ENCODE measurements at places on chromosomes 3 and 15. TPM values are rescaled to one million over a fixed set of nuclear protein-coding genes. Genes with fewer than 3 reads are reported as not detected.

Gene GAP43
- total RNA-seq = 4.3 TPM

Gene PSMD2
- 108 TPM for total RNA-seq

Gene GRM7
- total RNA-seq = 0.04 TPM

- DNase-seq = peak; percentile 38
Observed at GRCh38 chr3:139716908-139717485, 39.2 kb upstream of the NMNAT3 start.

DNA sequence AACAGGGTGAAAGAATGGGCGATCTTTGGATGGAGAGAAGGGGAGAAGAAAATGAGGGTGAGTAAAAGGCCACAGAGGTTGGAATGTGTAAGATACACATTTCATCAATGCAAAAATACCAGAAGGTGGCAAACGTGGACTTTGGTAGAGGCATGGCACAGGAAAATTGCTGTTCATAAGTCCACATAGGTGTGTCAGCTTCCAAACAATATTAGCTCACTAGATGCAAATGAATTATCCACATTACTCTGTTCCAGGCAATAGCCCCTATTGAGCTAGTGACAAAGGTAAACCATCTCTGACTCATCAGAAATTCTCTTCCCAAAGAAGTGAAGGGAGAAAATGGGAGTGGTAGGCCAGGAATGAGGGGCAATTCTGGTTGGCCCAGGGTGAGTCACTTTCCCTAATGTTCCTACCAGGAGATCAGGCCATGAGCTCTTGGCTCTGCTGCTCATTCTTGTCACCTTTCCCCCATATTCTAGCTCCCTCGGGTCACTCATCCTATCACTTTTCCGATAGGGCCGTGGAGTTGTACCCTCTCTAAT is 19.9 kb downstream of the ACKR2 start:
- no peak for DNase-seq

- no peak for DNase-seq
Observed at GRCh38 chr3:88324788-88325187, 175.0 kb downstream of the C3orf38 start.

DNA sequence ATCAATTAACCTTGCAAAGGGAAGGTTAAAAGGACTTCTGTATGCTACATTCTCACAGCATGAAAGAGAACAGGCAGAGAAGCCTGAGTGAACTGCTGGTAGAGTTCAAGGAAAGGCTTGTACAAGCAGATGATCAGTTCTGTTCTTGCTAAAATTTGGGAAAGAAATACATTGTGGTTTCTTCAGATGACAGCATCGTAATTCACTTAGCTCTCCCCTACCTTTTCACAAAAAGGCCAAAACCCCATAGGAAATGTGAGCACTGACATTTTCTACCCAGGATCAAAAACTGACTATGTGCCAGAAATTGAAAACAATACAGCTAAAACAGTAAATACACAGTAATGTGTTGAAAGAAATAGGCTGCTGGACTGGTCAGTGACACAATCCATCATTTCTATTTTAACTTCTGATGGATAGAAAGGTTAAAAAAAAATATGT is 216.4 kb downstream of the DPH6 start:
- peak; percentile 52 for DNase-seq

GRCh38 chr3:159763011-159763601 is 225.5 kb upstream of the IL12A start:
- peak; percentile 85 for DNase-seq

DNA sequence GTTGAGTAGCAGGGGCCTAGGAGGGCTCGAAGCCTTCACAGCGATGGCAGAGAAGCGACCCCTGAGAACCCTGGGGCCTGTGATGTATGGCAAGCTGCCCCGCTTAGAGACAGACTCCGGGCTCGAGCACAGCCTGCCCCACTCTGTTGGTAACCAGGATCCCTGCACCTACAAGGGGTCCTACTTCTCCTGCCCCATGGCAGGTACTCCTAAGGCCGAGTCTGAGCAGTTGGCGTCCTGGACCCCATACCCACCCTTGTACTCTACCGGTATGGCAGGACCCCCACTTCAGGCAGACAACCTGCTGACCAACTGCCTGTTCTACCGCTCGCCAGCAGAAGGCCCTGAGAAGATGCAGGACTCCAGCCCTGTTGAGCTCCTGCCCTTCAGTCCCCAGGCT is 4.3 kb downstream of the C15orf39 start:
- no peak for DNase-seq

Measured in muscle of leg (tissue), 16 donors.